ENCODE measurements at places on chromosomes 2 and 18.

DNA sequence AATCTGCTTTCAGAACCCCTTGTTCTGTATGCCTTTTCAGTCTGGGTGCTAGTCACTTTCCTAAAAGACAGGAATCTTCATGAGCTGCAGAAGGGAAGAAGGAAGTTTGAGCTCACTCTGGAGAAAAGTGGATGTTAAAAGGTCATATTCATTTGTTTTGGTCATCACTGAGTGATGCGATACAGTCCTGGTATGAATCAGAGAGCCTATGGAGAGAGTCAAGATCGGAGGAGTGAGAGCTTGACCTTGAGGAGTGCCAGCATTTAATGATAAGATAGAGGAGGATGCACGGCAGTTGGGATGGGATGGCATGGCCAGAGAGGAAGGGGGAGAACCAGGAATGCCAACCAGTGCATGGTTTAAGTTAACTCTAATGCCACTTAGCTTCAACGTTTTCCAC lies 19.6 kb downstream of the USP39 start:
- DNase-seq, result no peak

GRCh38 chr2:9240745-9241144 lies 34.1 kb downstream of the ASAP2 start:
- no peak for DNase-seq

DNA sequence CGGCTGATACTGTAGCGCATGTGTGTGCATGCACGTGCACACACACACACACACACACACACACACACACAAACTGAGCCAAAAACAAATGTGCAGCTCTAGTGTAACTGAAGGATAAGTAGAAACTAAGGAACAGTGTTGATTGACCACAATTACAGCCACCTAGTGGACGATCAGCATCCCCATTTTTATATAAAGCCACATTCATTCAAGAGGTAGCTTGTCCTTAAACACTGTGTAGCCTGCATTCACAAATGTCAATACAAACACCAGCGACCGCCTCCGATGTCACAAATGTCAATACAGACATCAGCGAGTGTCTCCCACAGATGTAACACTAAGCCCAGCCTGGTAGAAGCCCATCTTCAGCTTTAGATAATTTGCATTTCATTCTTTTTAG lies 167.4 kb downstream of the PTGR3 start:
- DNase-seq, result no peak

DNA sequence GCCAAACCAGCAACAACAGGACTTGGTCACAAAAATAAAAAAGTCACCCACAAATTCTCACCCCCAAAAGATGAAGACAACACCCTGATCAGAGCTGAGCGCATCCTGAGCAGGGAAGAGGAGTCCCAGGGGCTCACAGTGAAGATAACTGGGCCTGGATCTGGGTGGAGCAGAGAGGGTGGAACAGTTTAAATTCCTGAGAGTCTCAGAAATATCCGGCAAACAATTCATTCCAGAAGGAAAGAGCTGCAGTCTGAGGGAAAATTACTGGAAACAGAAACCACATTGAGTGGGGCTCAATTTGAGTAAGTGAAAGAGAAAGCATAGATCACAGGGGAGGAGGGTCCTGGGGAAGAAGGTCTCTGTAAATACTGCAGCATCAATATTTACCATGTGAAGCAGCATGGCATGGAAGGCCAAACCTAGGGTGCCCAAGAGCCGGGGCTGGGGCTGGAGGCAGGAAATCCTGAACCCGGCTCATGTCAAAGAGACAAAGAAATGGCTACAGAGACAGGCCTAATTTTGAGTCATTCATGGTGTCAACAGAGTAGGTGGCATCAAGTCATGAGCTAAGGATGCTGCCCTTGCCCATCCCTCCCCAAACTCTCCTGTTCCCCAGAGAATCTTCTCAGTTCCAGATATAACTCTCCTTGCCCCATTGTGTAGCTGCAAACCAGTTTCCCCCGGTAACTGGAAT lies 61.4 kb upstream of the ZBTB7C start:
- DNase-seq, result no peak

DNA sequence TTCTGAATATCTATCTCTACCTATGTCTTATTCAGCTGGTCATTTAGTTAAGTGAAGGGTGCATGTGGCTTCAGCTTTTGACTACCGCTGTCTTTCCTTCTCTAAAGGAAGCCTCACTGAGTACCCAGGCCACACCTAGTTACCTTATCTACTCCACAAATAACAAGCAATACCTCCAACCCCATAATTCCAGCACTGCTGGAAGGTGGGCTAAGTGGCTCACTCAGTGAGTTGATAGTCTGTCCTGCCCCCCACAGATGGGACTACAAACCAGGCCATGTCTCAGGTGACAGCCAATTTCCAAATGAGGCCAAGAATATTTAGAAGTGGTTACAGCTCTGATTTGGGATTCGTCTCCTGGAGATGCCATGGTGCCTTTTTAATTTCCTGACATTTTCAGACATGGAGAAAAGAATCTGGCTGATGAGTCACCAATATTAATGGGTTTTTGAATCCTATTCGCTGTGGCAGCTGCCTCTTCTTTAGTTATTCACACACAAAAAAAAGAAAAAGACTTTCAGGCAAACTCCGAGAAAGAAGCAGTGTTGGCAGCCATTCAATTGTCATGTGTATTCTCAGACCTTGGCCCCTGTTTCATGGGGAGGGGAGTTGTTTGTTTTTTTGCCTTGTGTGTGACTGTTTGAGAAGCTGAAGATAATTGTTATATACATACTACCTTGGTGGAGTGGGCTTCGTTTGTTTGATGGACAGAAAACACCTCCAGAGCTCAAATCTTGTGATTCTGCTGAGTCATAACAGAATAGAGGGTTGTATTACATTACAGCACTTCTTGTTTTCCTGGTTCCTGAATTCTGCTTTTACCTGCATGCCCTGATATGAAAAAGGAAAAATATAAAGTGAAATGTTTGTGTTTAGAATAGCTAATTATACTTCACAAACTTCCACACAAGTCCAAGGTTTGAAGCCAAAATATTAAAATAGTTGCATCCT lies 64.2 kb downstream of the SCG2 start:
- DNase-seq, result no peak

DNA sequence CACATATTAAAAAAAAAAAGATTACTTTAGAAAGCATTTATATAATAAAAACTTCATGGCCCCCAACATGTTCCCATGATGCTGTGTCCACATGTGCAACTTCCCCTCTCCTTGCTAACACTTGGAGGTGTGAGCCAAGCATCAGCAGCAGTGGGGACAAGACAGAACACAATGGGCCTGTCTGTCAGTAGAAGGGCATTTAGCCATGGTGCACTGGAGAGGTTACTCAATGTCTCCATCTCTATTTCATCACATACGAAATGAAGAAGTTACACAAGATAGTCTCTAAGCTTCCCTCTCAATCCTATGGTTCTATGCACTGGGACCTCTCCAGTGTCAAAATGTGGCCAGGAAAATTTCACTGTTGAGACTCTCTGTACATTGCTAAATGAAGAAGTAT lies 2.5 kb downstream of the VIT start:
- no peak for DNase-seq

DNA sequence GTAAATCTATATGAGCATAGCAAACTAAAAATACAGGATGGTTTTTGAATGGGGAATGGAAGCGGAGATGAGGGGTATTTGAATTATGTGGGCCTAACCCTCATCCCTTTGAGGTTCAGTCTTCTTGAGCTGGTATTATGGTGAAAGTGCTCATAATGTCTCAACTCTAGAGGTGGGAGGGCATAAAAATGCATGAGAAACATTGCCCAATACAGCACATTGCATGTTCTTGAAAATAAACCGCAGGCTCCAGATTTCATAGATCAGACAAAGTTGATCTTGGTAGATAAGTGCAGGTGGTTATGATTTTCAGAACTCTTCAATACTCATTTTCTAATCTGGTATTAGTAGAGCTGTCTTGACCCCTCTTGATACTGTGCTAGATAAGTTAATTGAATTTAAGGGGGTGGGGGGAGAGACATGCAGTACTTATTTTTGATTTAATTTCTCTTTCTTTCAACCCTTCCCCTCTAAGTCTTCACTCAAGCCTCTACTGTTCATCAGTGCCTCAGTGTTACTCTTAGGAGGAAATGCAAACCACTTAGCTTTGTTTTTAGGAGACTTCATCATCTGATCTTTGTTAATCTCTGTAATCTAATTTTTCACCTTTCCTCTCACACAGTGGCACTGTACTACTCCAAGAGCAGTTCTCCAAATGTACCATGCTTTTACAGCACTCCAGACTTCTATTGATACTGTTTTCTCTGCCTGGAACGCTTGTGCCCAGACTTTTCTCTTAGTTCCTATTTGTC lies 22.2 kb downstream of the XRCC5 start:
- no peak for DNase-seq

GRCh38 chr18:56238576-56238975 lies 399.8 kb downstream of the TXNL1 start:
- DNase-seq, result no peak

DNA sequence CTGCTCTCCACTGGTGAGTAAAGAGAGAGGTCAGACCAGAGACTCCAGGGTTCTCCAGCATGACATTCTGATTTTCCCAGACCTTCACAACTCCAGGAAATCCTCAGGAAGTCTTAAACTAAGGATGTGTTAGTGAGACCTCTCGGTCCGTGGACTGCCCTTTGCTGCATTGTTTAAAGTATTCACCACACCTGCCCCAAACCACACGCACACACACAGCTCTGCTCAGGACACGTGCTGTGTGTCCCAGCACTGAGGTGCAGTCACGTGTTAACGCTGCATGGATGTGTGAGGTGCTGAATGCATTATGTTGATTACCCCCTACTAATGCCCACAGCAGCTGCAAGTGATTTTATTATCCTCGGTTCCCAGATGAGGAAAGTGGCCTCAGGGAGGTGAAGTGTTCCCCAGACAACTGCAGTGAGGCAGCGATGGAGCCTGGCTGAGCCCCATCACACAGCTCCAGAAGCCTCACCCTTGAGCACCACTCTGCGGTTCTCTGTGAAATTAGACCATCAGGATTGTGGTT lies 68.4 kb downstream of the TRAPPC12 start:
- DNase-seq, result no peak

GRCh38 chr2:26970928-26971627 lies 641 bp downstream of the MAPRE3 start:
- DNase-seq, result no peak

GRCh38 chr18:45920367-45920766 lies 46.8 kb downstream of the EPG5 start:
- DNase-seq, result no peak

DNA sequence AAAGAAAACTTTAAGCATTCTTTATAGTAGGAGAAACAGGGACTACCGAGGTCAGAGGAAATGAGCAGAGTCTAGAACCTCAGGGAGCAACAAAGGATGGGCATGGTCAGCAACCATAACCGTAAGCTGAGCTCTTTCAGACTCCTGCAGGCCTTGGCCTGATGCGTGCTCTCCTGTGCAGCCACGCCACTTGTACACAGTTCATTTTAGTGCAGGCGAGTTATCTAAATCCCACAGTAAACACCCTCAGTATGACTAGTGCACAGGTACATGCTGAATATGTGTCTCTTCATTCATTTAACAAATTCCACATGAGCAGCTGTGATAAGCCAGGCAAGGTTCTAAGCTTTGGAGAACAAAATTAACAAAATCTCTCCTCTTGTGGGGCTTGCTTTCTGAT lies 401.2 kb upstream of the RAB12 start:
- no peak for DNase-seq

GRCh38 chr2:194464964-194465638 lies 1191.9 kb upstream of the SLC39A10 start:
- DNase-seq, result no peak
